ENCODE measurements at places on chromosomes 7 and 10.
A peak's percentile ranks its signal among the peaks of the same experiment; 100 is the strongest.

GRCh38 chr10:85613391-85613790 is 753.2 kb downstream of the GRID1 start:
- DNase-seq: no peak

DNA sequence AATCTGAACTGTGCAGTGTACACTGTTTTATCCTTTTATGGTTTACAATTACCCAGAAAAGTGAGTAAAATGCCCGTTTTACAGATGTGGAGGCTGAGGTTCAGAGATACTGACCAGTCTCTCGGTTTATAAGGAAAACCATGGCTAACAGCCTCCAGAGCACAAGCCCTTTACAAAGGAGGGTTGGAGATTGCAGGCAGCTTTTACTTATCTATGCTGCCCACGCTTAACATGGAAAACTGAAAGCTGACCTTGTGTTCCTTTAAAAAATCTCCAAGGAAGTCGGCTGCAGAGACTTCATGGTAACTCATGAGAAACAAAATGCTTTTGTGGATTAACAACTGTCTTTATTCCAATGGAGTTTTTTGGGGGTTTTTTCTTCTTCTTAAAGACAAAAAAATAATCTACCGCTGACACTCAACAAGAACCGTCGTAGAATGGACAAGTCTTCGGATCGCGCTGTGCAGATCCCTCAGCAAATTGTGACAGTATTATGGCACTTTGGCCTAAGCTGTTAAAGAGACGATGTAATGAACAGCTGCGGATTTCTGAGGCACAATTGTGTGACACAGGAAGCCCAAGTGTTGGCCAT is 654 bp upstream of the SLF2 start:
- no peak for DNase-seq

GRCh38 chr10:93926613-93927012 is 32.8 kb downstream of the SLC35G1 start:
- DNase-seq: no peak

DNA sequence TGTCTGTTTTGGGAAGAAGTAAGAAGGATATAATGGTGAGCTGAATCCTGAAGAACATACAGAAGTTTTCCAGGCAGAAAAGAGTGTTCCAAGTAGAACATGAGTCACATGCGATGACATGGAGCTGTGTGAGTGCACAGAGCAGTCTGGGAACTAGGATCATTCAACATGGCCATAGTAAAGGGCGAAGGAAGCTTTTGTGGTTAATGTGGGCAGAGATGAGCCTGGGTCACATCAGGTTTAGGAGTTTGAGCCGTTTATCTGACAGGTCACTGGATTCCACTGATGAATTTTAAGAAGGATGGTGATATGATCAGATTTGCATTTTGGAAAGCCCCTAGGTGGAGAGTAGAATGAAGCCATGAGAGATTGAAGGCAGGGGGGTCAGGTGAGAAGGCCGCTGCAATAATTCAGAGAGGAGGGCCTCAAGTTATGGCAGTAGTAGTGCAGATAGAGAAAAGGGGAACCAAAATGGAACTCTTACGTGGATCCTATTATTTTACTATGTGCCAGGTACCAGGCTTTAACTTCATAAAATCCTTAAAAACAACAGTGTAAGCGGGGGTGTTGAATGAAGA is 171.3 kb downstream of the RNLS start:
- DNase-seq: no peak

DNA sequence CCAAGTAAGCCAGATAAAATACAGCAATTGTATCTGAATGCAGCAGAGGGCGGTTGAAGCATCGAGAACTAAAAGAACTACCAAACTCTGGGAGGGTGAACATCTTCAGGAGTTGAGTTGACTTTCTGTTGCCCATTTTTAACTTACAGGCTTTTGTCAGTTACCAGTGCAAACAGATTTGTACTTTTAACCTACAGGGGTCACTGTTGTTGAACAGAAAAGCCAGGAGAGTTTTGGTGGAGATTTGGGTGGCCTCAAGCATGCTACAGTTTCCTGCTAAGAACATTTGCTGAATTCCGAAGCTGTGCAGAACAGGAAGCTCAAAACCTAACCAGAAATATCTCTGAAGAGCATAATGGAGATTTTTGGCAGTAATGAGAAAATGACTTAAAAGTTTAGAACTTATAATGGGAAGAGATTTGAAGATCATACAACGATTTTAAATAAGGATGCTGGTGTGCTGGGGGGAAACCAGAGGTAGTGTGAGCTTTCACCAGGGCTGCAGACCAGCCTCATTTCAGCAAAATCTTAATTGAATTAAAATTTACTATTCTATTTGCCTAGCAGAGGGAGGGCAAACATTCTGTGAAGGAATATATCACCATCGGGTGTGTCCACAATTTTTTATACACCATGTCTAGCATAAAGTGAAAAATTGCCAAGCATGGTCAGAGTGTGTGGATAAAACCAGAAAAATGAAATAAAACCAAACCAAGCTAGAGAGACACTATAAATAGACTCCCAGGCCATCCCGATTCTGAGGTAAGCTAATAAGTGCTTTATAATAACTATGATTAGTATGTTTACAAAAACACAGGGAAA is 208.6 kb upstream of the CCDC6 start:
- peak; percentile 29 for DNase-seq

- DNase-seq: no peak
Observed at GRCh38 chr7:63925626-63926460, 72.8 kb upstream of the ZNF722 start.

DNA sequence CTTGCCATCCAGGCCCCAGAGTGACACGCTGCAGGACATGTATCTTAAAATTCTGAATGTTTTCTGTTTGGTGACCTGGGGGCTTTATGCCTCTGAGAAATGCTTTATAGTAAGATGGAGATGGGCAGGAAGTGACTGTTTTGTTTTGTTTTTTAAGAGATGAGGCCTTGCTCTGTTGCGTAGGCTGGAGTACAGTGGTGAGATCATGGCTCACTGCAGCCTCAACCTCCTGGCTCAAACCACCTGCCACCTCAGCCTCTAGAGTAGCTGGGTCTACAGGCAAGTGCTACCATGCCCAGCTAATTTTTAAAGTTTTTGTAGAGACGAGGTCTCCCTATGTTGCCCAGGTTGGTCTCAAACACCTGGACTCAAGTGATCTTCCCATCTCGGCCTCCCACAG is 20.6 kb downstream of the ZNF777 start:
- no peak for DNase-seq

DNA sequence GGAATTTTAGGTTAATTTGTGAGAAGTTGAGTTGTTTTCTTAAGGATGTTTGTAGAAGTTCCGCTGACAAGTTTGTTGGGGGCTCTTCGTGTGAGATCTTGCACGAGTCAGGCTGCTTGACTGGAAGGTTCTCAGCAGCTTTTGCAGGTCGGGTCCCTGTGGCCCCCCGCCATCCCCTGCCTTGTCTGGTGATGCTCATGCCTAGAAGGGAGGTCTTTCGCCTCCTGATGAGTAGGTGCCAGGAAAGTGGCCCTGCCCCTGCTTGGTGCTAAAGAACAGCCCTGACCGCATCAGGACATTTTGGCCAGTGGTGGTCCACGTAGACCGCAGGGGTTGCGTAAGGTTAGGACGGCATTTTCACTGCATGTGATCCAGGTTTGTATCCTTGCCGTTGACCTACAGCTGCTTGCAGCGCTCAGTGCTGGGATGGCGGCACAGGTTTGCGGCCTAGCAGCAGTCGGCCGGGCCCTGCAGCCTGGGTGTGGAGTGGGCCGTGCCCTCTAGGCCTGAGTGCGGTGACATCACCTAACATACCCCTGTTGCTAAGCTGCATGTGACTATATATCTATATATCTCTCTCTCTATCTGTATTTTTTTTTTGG is 62.4 kb downstream of the DNAJB6 start:
- no peak for DNase-seq

DNA sequence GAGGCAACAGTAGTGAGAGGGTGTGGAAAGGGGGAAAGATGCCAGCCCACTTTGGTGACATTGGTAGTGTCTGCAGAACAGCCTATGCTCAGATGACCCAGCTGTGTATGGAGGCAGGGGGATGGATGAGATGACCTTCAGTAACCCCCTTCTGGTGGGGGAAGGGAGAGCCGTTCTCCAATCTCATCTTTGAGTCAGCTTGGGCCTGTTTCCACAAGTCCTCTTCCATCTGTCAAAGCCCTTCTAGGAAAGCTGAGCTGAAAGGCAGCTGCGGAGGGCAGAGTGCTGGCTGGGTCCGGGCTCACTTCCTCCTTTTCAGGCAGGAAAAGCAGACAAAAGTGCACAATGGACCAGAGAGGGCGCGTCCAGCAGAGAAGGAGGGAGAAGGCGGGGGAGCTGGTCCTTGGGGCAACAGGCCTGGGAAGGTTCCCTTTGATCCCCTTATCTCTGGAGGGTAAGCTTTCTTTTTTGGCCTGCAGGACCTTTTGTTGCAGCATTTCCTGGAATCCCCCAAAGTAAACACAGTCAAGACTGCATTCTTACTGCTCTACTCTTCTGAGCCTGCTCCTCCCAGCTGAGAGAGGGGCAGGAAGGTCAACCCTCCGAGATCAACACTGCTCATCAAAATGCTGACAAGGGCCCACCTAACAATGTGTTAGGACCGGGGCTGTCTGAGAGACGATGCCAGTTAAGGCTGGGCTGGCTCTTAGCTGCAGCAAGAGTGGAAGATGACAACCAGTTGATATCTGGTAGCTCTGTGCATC is 1.2 kb upstream of the LRMDA start:
- no peak for DNase-seq

GRCh38 chr10:118506671-118507590 is 88.5 kb downstream of the PRLHR start:
- no peak for DNase-seq

DNA sequence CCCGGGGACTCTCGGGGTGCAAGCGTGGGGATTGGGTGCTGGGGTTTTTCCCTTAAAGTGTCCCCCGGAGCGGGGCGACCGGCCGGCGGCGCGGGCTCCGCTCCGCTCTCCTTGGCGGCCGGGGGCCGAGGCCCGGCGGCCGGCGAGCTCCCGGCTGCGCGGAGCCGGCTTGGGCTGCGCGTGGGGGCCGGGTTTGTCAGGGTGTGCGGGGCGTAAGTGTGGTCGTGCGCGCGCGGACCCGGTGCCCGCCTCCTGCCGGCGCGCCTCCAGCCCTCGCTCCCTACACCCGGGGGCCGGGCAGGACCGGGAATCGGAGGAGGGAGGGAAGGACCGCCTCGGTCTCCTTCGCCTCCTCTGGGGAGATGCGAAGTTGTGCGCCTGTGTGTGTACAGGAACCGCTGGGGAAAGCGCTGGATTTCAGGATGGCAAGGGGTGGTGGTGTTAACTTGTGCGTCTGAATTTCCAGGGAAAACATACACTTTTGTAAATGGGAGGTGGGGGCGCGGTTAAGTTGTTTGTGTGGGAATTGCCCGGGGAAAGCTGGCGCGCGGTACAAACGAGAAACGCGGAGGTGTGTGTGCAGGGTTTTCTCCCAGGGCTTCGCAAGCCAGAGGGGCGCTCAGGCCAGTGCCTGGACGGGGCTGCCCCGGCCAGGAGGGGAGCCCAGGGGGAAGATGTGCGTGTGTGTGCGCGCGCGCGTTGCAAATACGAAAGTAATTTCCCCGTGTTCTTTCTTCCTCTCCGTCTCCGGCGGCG is 737 bp downstream of the ZMIZ1 start:
- peak; percentile 83 for DNase-seq

DNA sequence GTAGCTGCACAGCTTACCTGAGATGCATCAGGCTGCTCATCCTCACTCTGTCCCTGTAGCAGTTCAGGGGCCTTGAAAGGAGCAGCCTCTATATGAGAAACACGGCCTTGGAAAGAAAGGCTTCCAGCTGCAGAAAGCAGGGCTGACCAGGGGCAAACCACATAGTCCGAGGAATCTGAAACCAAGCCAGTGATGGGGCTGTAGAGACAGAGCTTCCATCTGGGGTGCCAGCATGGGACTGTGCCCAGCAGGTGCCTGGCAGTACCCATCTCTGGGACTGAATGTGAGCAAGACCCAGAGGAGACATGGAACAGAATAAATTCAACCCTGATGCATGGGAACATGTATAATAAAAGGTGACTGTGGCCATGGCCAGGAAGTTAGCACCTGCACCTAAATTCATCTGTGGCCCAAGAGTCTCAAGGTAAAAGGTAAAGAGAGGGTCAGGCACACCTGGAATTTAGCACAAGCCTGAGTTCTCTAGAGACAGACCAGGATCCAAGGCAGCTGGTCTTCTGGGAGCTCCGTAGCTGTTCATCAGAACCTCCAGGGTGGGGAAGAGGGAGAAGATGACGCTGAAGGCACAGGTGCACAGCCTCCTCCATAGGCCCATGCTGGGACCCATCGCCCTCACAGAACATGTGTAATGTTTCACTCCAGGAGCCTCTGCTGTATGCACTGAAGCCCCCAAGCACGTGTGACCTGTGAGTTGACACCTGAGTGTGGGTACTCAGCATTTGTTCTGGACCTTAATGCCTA is 25.3 kb downstream of the FRMPD2 start:
- no peak for DNase-seq

DNA sequence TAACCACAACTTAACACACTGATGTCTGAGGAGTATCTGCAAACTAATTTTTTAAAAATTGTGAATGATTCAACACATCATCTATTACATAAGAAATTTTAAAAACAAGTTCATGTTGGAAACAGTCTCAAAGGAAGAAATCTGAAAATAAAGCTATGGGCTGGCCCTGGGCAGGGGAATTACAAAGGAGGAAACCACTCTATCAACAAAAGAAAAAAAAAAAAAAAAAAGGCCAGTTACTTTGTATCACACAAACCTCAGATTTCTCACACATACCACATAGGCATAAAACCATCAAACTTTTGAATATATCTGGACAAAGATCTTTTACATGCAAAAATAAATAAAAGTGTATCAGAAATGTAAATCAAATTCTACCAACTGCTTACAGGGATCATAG is 20.8 kb downstream of the TIAL1 start:
- no peak for DNase-seq

DNA sequence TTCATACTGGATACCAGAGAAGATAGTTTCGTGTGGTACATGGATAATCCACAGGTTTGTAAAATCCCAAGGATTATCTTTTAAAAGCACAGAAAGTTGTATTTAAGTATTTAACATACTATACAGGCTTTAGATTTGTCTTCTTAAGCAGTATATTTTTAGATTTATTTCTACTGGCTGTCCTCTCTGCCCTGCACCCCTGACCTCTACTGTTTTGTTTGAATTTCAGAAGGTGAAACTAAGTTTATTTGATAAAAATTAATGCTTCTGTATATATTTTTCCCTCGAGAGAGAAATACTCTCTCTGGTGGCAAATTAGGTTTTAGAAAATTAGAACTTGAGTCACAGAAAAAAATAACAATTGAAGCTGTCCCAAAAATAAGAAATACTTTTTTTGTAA is 18.8 kb downstream of the PLEKHA1 start:
- no peak for DNase-seq

DNA sequence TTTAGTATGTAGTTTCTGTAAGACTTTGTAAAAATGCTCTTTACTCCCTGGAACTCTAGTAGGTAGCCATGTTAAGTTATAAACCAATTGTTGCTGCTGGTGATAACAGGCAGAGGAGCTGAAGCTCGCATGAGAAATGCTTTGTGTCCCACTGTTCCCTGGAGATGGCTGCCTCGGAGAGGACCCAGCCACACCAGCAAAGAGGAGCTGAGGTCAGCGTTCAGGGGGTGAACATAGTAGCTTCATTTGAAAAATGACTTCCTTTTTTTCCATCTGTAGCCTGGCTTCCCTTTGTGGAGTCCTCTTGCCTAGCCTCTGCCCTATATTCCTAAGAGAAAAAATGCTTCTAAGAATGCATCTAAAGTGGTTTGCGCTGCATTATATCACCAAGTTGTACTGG is 20.3 kb downstream of the CELF2 start:
- DNase-seq: no peak

All from GM20000 (cell line).